Naive thymus-derived CD4-positive, alpha-beta T cell (primary cell): ENCODE measurements at places on chromosomes 13 and 19. TPM values are rescaled to one million over a fixed set of nuclear protein-coding genes. Genes with fewer than 3 reads are reported as not detected.
A peak's percentile ranks its signal among the peaks of the same experiment; 100 is the strongest.

DNA sequence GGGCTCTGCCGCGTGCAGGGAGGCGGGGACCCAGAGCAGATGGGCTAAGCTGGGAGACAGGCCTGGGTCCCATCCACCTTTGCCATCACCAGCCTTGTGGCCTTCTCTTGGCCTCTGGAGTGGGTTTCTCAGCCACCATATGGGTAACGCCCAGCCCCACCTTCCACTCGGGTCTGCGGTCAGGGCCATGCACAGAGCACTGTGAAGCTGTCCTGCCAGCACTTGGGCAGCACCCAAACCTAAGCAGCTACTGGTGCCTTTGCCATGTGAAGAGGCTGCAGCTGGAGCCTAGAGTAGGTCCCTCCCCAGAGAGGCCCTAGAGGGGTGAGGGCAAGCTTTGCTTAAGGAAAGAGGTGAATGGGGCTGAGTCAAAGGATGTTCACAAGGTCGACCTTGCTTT lies 24.1 kb upstream of the NPAS1 start:
- no peaks in the 10 kb centered on the region for H3K27me3 ChIP-seq
- H3K36me3 ChIP-seq: no peaks in the 10 kb centered on the region
- no peak for DNase-seq
- H3K4me3 ChIP-seq: no peak overlapping the region

ZC3H4 gene
- total RNA-seq: 118 and 123 TPM in 2 replicates

DNA sequence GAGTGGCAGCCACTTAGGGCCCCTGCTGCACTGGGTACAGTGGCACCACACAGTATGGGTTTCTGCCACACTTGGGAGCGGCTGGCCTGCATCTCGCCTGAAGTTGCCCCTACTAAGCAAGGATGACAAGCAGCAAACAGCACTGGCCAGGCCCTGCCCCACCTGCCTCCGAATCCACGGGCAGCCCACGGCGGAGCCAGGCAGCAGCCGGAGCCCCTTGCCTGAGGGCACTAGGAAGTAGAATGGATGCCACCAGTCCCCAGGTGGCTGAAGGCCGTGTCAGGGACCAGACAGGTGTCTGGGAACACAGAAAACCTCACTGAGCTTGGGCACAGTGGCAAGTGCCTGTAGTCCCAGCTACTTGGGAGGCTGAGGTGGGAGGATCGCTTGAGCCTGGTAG lies 19.4 kb downstream of the MLLT1 start:
- H3K27me3 ChIP-seq: no peaks in the 10 kb centered on the region
- peaks cover 6% of the 10 kb centered on the region for H3K4me1 ChIP-seq
- no peak for DNase-seq

CPB2 gene
- not detected for total RNA-seq

GRCh38 chr19:46776927-46777911 lies 11.2 kb downstream of the SLC1A5 start:
- peaks cover 3% of the 10 kb centered on the region for H3K4me1 ChIP-seq
- H3K27me3 ChIP-seq: no peaks in the 10 kb centered on the region
- no peak overlapping the region for H3K27ac ChIP-seq
- no peak overlapping the region for H3K4me3 ChIP-seq
- no peak for DNase-seq
- H3K36me3 ChIP-seq: peaks cover 19% of the 10 kb centered on the region

CRTC1 gene
- total RNA-seq: 23.2 TPM

- no peak overlapping the region for H3K27ac ChIP-seq
- no peak overlapping the region for H3K4me3 ChIP-seq
- no peaks in the 10 kb centered on the region for H3K36me3 ChIP-seq
- DNase-seq: no peak
These were observed 16.1 kb downstream of the TTYH1 start for GRCh38 chr19:54431255-54431838.

ERCC1 gene
- 45.1 TPM for total RNA-seq

LATS2 gene
- 11.9 TPM for total RNA-seq

GRCh38 chr19:49591731-49592485 lies 926 bp downstream of the PRR12 start:
- peak overlapping the region; percentile 85 for H3K4me3 ChIP-seq
- H3K4me1 ChIP-seq: peaks cover 18% of the 10 kb centered on the region
- H3K36me3 ChIP-seq: peaks cover 3% of the 10 kb centered on the region
- no peaks in the 10 kb centered on the region for H3K27me3 ChIP-seq

KLK15 gene
- not detected for total RNA-seq

GRCh38 chr13:112626124-112626523 lies 38.2 kb upstream of the TUBGCP3 start:
- DNase-seq: no peak
- no peaks in the 10 kb centered on the region for H3K27me3 ChIP-seq
- H3K36me3 ChIP-seq: no peaks in the 10 kb centered on the region
- no peak overlapping the region for H3K27ac ChIP-seq

- H3K4me3 ChIP-seq: no peak overlapping the region
- no peaks in the 10 kb centered on the region for H3K27me3 ChIP-seq
- no peak overlapping the region for H3K27ac ChIP-seq
- H3K4me1 ChIP-seq: no peaks in the 10 kb centered on the region
These were observed 234.7 kb downstream of the TSHZ3 start for GRCh38 chr19:31114585-31114984.

DNA sequence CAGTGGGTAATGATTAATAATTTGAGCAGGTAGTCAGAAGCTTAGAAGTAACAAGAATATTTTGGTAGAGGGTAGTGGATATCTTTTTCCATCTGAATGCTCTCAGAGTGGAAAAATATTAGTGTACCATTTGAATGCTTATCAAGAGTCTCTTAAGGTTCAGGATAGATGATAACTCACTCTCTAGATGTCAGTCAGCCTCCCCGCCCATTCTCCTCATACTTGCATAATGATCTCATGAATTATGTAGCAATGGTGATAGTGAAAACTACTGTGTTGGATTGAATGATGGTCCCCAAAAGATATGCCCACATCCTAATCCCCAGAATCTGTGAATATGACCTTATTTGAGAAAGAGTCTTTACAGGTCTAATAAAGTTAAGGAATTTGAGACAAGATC lies 132.7 kb upstream of the KLF12 start:
- no peak for DNase-seq
- H3K4me1 ChIP-seq: no peaks in the 10 kb centered on the region
- H3K27ac ChIP-seq: no peak overlapping the region
- H3K4me3 ChIP-seq: no peak overlapping the region

- H3K27me3 ChIP-seq: no peaks in the 10 kb centered on the region
- no peak for DNase-seq
- H3K4me3 ChIP-seq: no peak overlapping the region
- peaks cover 14% of the 10 kb centered on the region for H3K4me1 ChIP-seq
- no peak overlapping the region for H3K27ac ChIP-seq
These were observed 92.7 kb upstream of the KLF12 start for GRCh38 chr13:74226791-74227475.

ZNF829 gene
- total RNA-seq: 5.0 and 5.4 TPM in 2 replicates

GRCh38 chr19:14495672-14496028 lies 277 bp downstream of the GIPC1 start:
- H3K36me3 ChIP-seq: no peaks in the 10 kb centered on the region
- no peak for DNase-seq
- no peaks in the 10 kb centered on the region for H3K27me3 ChIP-seq
- peaks cover 14% of the 10 kb centered on the region for H3K4me1 ChIP-seq
- H3K27ac ChIP-seq: peak overlapping the region; percentile 80

GRCh38 chr19:52535771-52536447 lies 8.4 kb downstream of the ZNF808 start:
- H3K36me3 ChIP-seq: peaks cover 3% of the 10 kb centered on the region
- no peaks in the 10 kb centered on the region for H3K4me1 ChIP-seq
- H3K27ac ChIP-seq: peak overlapping the region; percentile 87
- peak overlapping the region; percentile 84 for H3K4me3 ChIP-seq

DIAPH3 gene
- not detected for total RNA-seq

GRCh38 chr19:13309864-13310263 lies 159.7 kb downstream of the IER2 start:
- H3K36me3 ChIP-seq: no peaks in the 10 kb centered on the region
- H3K27me3 ChIP-seq: no peaks in the 10 kb centered on the region
- no peak for DNase-seq
- no peak overlapping the region for H3K27ac ChIP-seq
- H3K4me1 ChIP-seq: no peaks in the 10 kb centered on the region

SYT3 gene
- not detected in 2 replicates for total RNA-seq

GRCh38 chr13:101594936-101595335 lies 142.5 kb downstream of the ITGBL1 start:
- no peak for DNase-seq
- no peaks in the 10 kb centered on the region for H3K36me3 ChIP-seq
- no peak overlapping the region for H3K27ac ChIP-seq
- H3K4me3 ChIP-seq: no peak overlapping the region
- H3K4me1 ChIP-seq: no peaks in the 10 kb centered on the region
- H3K27me3 ChIP-seq: no peaks in the 10 kb centered on the region

DNA sequence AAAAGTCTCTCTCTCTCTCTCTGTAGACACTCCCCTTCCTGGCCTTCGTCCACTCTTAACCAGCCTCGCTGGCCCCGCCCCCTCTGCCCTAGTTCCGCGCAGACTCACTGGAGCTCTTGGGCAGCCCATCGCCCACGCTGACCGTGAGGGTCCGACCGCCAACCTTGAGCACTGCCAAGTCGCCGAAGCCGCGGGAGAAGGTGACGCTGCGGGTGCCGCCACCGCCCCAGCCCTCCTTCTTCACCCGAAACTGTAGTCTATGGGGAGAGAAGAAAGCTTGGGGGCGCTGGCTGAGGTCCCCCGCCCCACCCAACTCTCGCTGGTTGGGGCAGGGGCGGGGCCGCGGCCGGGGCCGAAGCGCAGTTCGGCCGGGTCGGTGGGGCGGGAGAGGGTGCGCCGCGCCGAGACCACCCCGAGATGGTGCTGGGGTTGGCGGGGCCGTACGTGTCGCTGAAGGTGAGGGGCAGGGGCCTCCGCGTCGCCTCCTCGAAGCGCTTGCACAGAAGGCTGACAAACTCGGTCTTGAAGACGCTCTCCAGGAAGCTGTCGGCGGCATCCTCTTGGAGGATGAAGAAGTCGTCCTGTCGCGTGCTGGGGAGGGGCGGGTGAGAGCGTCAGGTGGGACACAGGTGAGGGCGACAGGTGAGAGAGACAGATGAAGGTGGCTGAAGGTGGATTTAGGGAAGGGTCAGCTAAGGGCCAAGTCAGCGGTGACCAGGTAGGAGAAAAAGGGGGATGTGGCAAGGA lies 12.6 kb upstream of the ZNF414 start:
- H3K27ac ChIP-seq: no peak overlapping the region
- no peak for DNase-seq
- H3K4me3 ChIP-seq: no peak overlapping the region

SLC10A2 gene
- total RNA-seq: not detected

DNA sequence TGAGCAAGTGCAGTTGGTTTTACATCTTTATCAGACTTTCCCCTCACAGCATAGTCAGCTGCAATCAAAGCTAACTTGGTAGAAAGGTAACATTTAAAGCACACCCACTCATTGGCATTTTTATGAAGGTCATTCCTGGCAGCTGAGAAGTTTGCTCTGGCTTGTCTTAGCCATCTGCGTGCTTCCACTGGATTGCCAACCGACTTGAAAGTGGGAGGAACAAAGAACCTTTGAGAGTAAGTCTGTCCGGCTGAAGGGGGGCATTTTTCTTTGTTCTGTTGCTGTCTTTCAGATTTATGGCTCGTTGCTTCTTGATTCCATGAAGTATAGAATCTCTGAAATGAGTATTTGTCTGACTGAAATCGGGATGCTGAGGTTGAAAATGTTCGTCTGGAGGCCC lies 103.1 kb downstream of the SACS start:
- DNase-seq: no peak
- H3K36me3 ChIP-seq: no peaks in the 10 kb centered on the region
- H3K4me1 ChIP-seq: no peaks in the 10 kb centered on the region

GRCh38 chr13:29901710-29902631 lies 51.6 kb upstream of the UBL3 start:
- H3K27ac ChIP-seq: no peak overlapping the region
- DNase-seq: peak; percentile 10
- peaks cover 13% of the 10 kb centered on the region for H3K4me1 ChIP-seq
- no peaks in the 10 kb centered on the region for H3K27me3 ChIP-seq
- H3K36me3 ChIP-seq: no peaks in the 10 kb centered on the region
- peak overlapping the region; percentile 46 for H3K4me3 ChIP-seq

DNA sequence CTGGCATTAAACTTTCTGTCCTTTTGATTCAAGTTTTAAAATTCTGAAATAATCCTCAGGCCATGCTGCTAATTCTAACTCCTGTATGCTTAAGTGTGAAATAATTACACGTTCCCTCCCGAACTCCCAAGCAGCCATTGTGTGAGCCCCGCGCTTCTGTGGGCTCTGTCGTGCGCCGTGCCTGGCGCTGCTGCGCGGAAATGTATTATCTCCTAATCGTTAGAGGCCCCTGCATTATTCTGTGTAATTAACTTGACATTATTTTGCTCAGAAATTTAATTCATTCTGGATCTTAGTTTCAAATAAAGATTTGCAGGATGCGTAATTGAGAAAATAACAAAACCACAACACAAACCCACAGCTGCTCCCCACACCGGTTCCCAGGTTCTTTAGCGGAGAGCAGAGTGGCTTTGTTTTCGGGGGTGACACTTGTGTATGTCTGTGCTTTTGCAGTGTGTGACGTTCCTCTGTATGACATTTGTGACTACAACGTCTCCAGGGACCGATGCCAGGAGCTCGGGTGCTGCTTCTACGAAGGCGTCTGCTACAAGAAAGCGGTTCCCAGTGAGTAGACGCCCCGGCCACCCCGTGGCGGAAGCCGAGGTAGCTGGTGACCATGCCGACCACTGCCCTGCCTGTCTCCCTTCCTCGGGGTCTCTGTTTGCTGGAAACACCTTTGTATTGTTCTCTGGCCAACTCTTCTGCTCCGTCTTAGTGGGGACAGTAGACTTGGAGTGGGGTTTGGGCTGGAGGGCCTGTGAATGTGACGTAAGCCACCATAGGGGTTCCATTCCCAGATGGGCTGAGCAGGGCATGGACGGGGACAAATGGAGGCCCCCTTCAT lies 7.5 kb downstream of the TEX29 start:
- H3K36me3 ChIP-seq: no peaks in the 10 kb centered on the region
- no peak overlapping the region for H3K27ac ChIP-seq
- H3K4me3 ChIP-seq: no peak overlapping the region
- H3K27me3 ChIP-seq: no peaks in the 10 kb centered on the region
- no peak for DNase-seq

- H3K27ac ChIP-seq: peak overlapping the region; percentile 98
- no peaks in the 10 kb centered on the region for H3K27me3 ChIP-seq
- DNase-seq: no peak
- no peak overlapping the region for H3K4me3 ChIP-seq
- H3K36me3 ChIP-seq: no peaks in the 10 kb centered on the region
These were observed 7.9 kb upstream of the JUNB start for GRCh38 chr19:12783291-12783848.

SLITRK5 gene
- 0.12 TPM for total RNA-seq
